ENCODE measurements at places on chromosomes 6 and 20. TPM values are rescaled to one million over a fixed set of nuclear protein-coding genes. Genes with fewer than 3 reads are reported as not detected.

Gene UNC5CL
- total RNA-seq, result not detected

Gene PDE10A
- total RNA-seq, result 55.2 TPM

Gene HDGFL1
- total RNA-seq, result not detected

Gene ELOVL4
- total RNA-seq, result 4.4 TPM

Gene OPRL1
- not detected for total RNA-seq

GRCh38 chr6:1624851-1625781 lies 15.4 kb downstream of the FOXC1 start:
- no peak overlapping the region for H3K27ac ChIP-seq
- H3K4me3 ChIP-seq, result peak overlapping the region; percentile 42
- H3K36me3 ChIP-seq, result no peaks in the 10 kb centered on the region
- H3K27me3 ChIP-seq, result peaks cover 11% of the 10 kb centered on the region
- no peak for DNase-seq

- H3K36me3 ChIP-seq, result no peaks in the 10 kb centered on the region
- no peak for DNase-seq
- no peaks in the 10 kb centered on the region for H3K4me1 ChIP-seq
- no peaks in the 10 kb centered on the region for H3K27me3 ChIP-seq
- no peak overlapping the region for H3K27ac ChIP-seq
- H3K4me3 ChIP-seq, result no peak overlapping the region
Observed at GRCh38 chr6:143164565-143165105, 103.9 kb downstream of the AIG1 start.

GRCh38 chr6:109768485-109768884 lies 77.4 kb downstream of the FIG4 start:
- H3K27me3 ChIP-seq, result no peaks in the 10 kb centered on the region
- no peaks in the 10 kb centered on the region for H3K36me3 ChIP-seq
- DNase-seq, result no peak
- H3K4me1 ChIP-seq, result no peaks in the 10 kb centered on the region
- H3K4me3 ChIP-seq, result no peak overlapping the region

- no peaks in the 10 kb centered on the region for H3K4me1 ChIP-seq
- no peaks in the 10 kb centered on the region for H3K36me3 ChIP-seq
- H3K27me3 ChIP-seq, result peaks cover 8% of the 10 kb centered on the region
- no peak for DNase-seq
- no peak overlapping the region for H3K27ac ChIP-seq
- H3K4me3 ChIP-seq, result no peak overlapping the region
Observed at GRCh38 chr20:57265336-57265996, 975 bp downstream of the BMP7 start.

GRCh38 chr6:111087871-111088667 lies 766 bp downstream of the SLC16A10 start:
- no peaks in the 10 kb centered on the region for H3K27me3 ChIP-seq
- no peak for DNase-seq
- H3K4me1 ChIP-seq, result no peaks in the 10 kb centered on the region
- H3K4me3 ChIP-seq, result peak overlapping the region; percentile 57
- no peaks in the 10 kb centered on the region for H3K36me3 ChIP-seq

DNA sequence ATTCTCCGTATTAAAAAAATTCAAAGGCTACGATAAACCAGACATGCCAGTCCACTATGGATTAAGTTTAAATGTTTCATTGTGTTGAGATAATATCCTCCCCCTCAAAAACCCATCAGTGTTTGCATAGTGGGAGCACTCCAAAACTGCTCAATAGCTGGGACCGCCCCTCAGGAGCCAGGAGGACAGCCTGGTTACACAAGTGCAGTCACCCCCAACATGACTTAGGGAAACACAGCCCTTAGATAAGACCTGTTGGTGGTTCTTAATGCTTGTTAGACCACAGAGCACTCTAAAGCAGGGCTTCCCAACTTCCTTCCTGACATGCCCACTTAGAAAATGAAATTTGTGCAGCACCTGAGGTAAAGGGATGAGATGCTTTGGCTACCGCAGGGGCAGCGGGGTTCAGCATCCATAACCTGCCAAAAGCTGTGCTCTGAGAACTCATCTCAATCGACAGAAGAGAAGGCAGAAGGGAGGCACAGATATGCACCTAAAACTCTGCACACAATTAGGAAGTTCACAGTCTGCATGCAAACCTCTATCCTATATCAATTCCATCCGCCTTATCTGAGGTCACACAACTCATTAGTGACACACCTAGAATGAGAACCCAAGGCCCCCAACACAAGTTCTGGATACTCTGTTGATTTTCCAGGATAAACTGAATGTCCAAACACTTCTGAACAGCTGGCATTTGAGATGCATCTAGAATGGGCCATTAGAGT lies 74.3 kb downstream of the RALGAPA2 start:
- H3K27me3 ChIP-seq, result no peaks in the 10 kb centered on the region
- H3K4me1 ChIP-seq, result no peaks in the 10 kb centered on the region
- DNase-seq, result no peak
- H3K36me3 ChIP-seq, result no peaks in the 10 kb centered on the region
- no peak overlapping the region for H3K27ac ChIP-seq

GRCh38 chr20:44491635-44492395 lies 16.1 kb downstream of the TTPAL start:
- no peaks in the 10 kb centered on the region for H3K27me3 ChIP-seq
- no peak overlapping the region for H3K4me3 ChIP-seq
- DNase-seq, result no peak

DNA sequence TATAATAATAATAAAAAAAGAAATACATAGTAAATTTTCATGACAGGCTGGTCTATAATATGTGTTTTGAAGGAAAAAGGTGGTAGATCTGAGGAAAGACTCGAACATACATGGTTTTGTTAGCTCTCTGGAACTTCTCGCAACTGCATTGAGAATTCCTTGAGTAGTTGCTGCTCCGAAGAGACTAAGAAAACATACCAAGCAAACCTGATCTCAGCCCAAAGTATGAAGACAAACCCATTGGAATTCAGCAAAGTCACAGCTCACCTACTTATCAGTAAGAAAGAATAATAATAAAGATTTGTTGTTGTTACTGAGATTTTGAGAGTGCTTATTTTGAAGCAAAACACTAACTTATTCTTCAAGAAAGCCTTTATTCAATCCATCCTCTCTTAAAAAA lies 1107.1 kb upstream of the EYS start:
- H3K27ac ChIP-seq, result no peak overlapping the region
- no peaks in the 10 kb centered on the region for H3K36me3 ChIP-seq
- no peaks in the 10 kb centered on the region for H3K27me3 ChIP-seq

GRCh38 chr6:44078219-44078826 lies 48.9 kb downstream of the MRPL14 start:
- no peak overlapping the region for H3K4me3 ChIP-seq
- peaks cover 14% of the 10 kb centered on the region for H3K4me1 ChIP-seq
- H3K27me3 ChIP-seq, result no peaks in the 10 kb centered on the region
- DNase-seq, result no peak
- no peaks in the 10 kb centered on the region for H3K36me3 ChIP-seq

GRCh38 chr6:5274231-5274630 lies 12.9 kb downstream of the FARS2 start:
- no peaks in the 10 kb centered on the region for H3K27me3 ChIP-seq
- H3K36me3 ChIP-seq, result no peaks in the 10 kb centered on the region
- no peaks in the 10 kb centered on the region for H3K4me1 ChIP-seq
- H3K27ac ChIP-seq, result no peak overlapping the region

DNA sequence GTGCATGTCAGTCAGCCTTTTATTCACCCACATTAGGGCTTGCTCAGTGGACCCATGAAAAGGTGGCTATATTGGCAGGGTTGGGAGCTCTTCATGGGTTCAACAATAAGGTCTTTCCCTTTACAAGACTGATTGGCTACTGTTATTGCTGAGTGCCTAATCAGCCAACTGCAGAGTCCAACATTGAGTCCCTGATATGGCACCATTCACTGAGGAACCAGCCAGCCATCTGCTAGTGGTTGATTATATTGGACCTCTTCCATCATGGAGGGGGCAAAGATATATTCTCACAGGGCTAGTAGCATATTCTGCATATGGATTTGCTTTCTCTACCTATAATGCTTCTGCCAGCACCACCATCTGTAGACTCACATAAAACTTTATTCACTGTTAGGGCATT lies 69.9 kb downstream of the CDKAL1 start:
- H3K36me3 ChIP-seq, result no peaks in the 10 kb centered on the region
- no peaks in the 10 kb centered on the region for H3K27me3 ChIP-seq
- H3K4me1 ChIP-seq, result no peaks in the 10 kb centered on the region

DNA sequence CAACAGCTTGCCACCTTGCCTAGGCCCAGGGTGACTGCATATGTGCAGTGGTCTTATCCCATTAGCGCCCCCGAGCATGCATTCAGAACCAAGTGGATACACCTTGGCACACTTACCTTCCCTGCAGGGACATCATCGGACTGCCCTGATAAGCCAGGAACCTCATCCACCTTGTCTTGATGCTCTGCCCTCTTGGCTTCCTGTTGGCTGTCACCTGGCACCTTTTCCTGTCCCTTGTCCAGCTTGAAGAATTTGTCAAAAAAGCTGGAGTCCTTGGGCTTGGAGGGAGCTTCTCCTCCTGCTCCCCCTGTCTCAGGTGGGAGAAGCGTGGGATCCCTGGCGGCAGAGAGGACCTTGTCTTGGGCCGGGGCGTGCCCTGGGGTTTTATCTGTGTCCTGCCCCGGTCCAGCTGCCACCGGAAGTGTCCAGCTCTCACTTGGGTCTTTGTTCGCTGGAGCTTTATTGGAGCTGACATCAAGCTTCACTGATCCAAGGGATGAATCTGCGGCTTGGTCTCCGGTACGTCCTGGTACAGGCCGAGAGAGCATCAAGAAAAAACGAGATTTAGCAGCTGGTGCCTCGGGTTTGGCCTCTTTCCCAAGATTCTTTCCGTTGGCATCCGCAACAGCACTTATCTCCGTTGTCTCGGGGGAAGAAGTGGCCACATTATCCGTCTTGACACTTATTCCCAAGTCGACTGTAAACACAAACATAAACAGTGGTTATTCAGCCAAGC lies 42.0 kb downstream of the BCAS1 start:
- H3K4me3 ChIP-seq, result no peak overlapping the region
- no peak for DNase-seq
- H3K36me3 ChIP-seq, result no peaks in the 10 kb centered on the region
- no peak overlapping the region for H3K27ac ChIP-seq
- peaks cover 6% of the 10 kb centered on the region for H3K4me1 ChIP-seq
- no peaks in the 10 kb centered on the region for H3K27me3 ChIP-seq

- no peaks in the 10 kb centered on the region for H3K27me3 ChIP-seq
- H3K4me1 ChIP-seq, result peaks cover 4% of the 10 kb centered on the region
- no peak for DNase-seq
- peak overlapping the region; percentile 96 for H3K27ac ChIP-seq
- H3K36me3 ChIP-seq, result no peaks in the 10 kb centered on the region
Observed at GRCh38 chr20:17969278-17969883, 563 bp downstream of the MGME1 start.

DNA sequence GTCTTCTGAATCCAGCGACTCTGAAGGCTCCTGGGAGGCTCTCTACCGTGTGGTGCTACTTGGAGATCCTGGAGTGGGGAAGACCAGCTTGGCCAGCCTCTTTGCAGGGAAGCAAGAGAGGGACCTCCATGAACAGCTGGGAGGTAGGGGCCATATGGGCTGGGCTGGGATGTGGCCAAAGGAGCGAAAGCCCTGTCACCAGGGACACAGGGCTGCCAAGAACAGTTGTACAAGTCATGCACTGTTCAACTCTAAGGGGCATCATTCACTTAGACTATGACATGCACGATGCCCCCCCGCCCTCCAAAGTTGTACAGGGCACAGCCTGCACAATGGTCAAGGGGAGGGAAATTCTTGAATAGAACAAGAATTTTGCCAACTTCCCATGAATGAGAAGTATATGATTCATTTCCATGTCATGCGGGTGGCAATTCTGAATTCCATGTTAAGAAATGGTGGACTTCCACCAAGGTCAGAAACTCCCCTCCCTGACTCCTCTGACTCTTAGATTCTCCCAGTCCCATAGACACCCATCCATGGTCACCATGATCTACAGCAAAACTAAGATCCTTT lies 1.6 kb downstream of the REM1 start:
- DNase-seq, result no peak
- no peaks in the 10 kb centered on the region for H3K36me3 ChIP-seq
- H3K27ac ChIP-seq, result peak overlapping the region; percentile 77
- H3K4me1 ChIP-seq, result no peaks in the 10 kb centered on the region
- H3K4me3 ChIP-seq, result no peak overlapping the region
- H3K27me3 ChIP-seq, result no peaks in the 10 kb centered on the region

DNA sequence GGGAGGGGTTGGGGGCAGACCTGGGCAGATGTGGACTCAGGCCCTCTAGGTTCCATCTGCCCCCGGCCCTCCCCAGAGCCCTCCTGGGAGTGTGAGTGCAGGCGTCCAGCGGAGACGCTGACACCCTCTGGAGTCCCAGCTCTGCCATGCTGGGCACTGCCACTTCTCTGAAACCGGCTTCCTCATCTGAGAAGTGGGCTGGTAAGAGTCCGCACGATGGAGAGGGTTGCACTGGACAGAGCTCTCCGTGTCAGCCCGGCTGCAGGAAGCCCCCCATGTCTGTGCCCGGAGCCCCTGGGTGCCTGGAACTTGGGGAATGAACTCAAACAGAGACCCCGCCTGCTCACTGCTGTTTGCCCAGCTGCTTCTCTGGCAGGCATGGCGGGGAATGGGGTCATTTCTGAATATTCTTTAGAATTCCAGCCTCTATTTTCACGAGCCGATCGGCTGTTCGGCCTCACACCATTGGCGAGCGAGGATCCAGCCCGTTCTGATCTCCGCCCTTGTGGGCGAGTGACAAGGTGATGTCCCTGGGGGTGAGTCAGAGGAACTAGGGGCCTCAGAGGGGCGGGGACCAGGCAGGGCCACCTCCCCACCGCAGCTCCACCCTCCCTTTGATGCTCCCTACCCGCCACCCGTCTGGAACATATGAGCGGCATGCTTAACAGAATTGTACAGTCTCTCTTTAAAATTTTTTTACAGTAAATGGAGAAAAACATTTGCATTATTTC lies 47.8 kb upstream of the GATA5 start:
- H3K27ac ChIP-seq, result no peak overlapping the region
- no peaks in the 10 kb centered on the region for H3K4me1 ChIP-seq
- H3K4me3 ChIP-seq, result no peak overlapping the region
- H3K27me3 ChIP-seq, result peaks cover 4% of the 10 kb centered on the region

DNA sequence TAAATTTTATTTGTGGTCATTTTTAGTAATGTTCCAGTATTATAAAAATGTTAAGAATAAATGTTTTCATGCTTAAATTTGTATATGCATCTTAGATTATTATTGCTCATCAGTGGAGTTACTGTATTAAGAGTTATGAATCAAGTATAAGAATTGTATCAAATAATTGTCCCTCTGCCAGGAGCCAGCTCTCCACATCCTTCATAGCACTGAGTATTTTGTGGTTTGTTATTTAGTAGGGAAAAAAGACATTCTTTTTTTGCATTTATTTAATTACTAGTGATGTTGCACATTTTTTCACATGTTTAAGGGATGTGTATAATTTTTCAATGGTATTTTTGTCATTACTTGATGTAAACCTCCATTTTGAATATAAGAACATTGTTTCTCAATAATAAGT lies 102.0 kb downstream of the ADGRB3 start:
- DNase-seq, result no peak
- H3K27ac ChIP-seq, result no peak overlapping the region
- H3K36me3 ChIP-seq, result no peaks in the 10 kb centered on the region
- H3K27me3 ChIP-seq, result no peaks in the 10 kb centered on the region

- DNase-seq, result no peak
- H3K36me3 ChIP-seq, result no peaks in the 10 kb centered on the region
- no peak overlapping the region for H3K4me3 ChIP-seq
- no peaks in the 10 kb centered on the region for H3K27me3 ChIP-seq
- no peak overlapping the region for H3K27ac ChIP-seq
- H3K4me1 ChIP-seq, result no peaks in the 10 kb centered on the region
Observed at GRCh38 chr6:107344981-107345380, 114.4 kb downstream of the PDSS2 start.

Data from uterus (tissue), 4 donors.